CD4-positive, alpha-beta T cell treated with Interferon alpha-2 for 1 hour (primary cell): ENCODE measurements at places on chromosomes 7 and 10.
A peak's percentile ranks its signal among the peaks of the same experiment; 100 is the strongest.

- no peak for DNase-seq
These were observed 211.1 kb upstream of the TCF7L2 start for GRCh38 chr10:112738606-112739591.

GRCh38 chr7:39083781-39084180 is 106.1 kb downstream of the POU6F2 start:
- DNase-seq: no peak

GRCh38 chr10:92695679-92696605 is 6.2 kb downstream of the HHEX start:
- no peak for DNase-seq

- peak; percentile 43 for DNase-seq
These were observed 59.1 kb upstream of the SMNDC1 start for GRCh38 chr10:110363572-110364411.

GRCh38 chr7:120274482-120274881 is 1.5 kb downstream of the KCND2 start:
- DNase-seq: no peak

GRCh38 chr10:110680273-110681020 is 36.3 kb downstream of the RBM20 start:
- DNase-seq: no peak

- DNase-seq: no peak
These were observed 265.3 kb upstream of the LRGUK start for GRCh38 chr7:133861876-133862275.

- DNase-seq: no peak
These were observed 556.9 kb downstream of the DNAJB9 start for GRCh38 chr7:109126404-109127050.

DNA sequence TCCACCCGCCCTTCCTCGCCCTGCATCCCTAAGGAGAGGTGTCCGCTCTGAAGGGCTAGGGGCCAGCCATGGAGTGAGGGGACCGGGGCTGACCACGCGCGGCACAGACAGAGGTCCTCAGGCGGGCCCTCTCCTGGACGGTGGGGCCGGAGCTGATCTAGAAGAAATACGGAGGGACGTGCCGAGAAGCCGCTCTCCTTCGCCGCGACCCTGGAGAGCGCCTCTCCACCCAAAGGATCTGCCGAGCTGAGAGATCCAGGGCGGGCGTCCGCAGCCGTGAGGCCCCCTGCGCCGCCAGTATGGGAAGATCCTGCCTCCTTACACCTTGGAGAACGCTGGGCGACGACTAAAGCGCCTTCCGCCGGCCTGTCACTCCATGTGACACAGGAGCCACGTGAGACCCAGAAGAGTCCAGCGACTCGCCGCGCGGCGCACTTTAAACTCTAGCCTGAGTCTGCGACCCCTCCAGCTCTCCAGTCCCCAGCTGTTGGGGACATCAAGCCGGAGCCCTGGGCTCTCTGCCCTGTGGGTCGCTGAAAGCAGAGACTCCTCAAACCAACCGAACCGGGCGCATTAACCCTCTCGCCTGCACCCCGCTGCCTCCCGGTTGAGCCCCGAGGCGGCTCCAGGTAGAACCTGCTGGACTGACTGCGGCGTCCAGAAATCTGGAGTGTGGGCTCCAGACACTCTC is 1.5 kb upstream of the SFMBT2 start:
- DNase-seq: no peak

GRCh38 chr10:35079763-35080162 is 10.4 kb downstream of the CUL2 start:
- no peak for DNase-seq

DNA sequence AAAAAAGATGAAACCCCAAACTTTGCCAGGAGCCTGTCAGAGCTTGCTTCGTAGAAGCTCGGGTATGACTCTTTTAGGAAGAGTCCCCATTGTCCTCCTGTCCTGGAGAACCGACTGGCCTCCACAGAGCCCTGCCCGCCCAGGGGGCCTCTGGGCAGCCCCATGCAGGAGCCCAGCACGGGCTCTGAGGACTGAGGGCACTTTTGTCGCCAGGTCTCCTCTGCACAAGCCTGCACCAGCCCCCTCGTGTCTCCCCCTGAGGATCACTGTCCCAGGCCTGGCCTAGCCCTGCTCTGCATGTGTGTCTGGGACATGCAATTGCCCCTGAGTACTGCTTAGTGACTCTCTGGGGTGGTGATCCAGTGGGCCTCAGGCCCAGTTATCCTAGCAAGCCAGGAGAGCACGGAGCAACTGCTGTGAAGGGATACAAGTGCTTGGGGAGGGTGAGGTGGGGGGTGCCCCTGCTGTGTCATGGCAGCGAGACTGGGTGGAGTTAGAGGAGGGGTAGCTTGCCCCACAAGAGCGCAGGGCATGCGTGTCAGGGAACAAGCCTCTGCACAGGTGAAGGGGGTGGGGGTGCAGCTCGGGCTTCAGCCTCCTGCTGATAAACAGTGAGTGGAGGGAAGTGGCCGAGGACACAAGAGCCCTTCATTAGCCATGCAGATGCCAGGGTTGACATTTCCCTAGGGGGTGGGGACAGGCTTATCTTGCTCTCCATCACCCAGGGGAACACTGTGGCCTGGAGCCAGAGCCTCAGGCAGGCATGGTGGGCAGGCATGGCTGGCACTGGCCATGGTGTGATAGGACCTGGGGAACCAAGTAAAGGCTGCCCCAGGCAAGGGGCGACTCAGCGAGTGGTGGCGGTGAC is 143.4 kb downstream of the C10orf105 start:
- no peak for DNase-seq

DNA sequence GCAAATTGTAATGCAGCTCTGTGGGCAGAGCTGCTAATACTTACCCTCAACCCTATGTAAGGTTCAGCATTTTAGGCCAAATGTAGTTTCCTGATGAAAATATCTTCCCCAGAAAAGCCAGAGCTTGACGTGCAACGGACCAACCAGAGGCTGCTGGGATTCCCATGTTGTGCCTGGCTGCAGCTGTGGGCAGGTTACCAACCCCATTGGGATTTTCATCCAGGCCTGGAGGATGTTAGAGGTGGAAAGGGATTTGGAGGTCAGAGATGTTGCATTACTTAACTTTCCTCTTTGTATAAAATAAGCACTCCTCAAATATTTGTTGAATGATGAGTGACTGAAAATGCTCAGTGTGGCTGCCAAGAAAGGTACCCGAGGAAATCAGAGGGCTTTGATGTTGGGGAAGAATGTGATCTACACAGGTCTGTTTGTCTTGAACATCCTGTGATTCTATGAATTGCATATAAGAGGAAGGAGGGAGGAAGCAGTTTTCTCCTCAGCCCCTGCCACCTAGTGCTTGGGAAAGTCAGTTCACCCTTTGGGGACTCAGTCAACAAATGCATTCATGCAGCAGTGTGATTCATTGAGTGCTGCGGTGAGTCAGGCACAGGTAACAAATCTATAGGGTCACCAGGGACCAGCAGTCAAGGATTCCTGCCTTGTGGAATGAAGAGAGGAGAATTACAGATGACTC is 487.2 kb downstream of the RPS24 start:
- DNase-seq: no peak

- DNase-seq: no peak
These were observed 219.3 kb downstream of the WDR11 start for GRCh38 chr10:121070275-121071070.

DNA sequence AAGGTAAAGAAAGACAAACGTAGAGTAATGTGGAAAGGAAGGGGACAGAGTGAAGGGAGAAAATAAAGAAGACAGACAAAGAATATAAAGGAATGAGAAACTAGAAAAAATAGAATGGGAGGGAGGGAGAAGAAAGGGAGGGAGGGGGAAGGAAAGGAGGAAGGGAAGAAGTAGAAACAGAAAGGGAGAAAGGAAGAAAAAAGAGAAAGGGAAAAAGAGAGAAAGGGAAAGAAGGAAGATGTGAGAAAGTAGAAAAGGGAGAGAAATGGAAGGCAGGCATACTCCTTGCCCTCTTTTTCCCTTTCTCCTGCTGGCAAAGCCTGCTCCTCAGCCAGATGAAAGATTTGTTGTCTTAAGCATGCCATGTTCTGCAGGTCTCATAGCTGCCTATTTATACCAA is 1137.8 kb upstream of the C7orf33 start:
- DNase-seq: no peak

GRCh38 chr7:106736508-106737201 is 75.7 kb upstream of the CCDC71L start:
- DNase-seq: peak; percentile 59

- no peak for DNase-seq
These were observed 185.2 kb upstream of the DGKB start for GRCh38 chr7:15087771-15088170.

- DNase-seq: no peak
These were observed 744 bp upstream of the EBF3 start for GRCh38 chr10:129964611-129965424.

DNA sequence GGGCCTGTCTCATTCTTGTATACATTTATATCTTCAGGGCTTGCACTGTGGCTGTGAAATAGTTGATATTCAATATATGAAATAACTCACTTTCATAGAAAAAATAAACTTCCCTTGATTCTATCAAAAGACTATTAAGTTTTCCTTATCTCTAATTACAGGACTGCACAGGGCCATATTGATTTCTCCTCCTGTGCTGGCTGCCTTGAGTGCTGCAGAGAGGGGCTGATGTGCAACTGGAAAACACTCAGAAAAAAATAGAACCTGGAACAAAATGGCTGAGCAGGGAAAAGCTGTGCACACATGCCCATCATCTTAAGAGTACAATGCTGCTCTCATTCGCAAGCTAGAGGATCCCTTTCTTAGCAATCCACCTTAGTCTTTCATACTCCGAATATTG is 5.9 kb upstream of the HDAC9 start:
- DNase-seq: no peak

DNA sequence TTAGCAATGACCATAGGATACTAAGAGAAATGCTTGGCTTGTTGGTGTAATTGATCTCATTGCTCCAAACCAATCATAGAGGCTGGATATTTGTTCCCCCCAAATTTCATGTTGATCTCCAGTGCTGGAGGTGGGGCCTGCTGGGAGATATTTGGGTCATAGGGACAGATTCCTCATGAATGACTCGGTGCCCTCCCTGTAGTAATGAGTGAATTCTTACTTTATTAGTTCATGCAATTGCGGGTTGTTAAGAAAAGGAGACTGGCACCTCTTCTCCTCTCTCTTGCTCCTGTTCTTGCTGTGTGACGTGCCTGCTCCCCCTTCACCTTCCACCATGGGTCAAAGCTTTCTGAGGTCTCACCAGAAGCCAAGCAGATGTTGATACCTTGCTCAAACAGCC is 630.1 kb downstream of the CALN1 start:
- no peak for DNase-seq

GRCh38 chr7:117347962-117348672 is 25.3 kb upstream of the WNT2 start:
- no peak for DNase-seq

GRCh38 chr10:79070081-79070605 is 1.4 kb downstream of the ZMIZ1 start:
- DNase-seq: no peak

DNA sequence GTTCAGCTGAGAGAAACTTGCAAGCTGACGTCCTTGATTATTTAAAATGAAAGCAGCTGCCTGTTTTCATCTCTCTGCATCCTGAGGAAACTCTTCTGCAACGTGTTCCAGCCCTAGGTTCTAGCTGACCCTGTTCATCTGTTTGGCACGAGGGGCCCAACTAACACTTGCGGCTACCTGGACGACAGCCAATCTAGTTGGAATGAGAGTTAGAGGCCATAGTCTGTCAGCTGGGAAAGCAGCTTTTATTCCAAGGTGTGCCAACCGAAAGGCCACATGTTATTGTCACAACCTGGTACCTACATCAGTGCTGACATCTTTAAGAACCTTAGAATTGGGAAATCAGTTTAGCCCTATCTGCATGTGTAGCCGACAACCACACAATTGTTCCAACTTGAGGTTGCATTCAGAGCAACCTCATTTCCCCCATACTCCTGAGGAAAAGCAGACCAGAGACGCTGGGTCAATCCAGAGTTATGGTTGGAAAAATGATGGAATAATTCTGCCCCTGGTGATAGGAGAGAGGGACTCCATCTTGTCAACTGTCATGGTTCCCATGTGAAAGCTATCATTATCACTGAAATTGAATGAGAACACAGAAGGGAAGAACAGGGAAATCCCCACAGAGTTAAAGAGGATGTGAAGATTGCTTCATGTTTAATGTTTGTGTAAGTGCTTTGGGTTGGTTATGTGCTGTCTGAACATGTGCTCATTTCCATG is 121.6 kb downstream of the EGFR start:
- DNase-seq: no peak

DNA sequence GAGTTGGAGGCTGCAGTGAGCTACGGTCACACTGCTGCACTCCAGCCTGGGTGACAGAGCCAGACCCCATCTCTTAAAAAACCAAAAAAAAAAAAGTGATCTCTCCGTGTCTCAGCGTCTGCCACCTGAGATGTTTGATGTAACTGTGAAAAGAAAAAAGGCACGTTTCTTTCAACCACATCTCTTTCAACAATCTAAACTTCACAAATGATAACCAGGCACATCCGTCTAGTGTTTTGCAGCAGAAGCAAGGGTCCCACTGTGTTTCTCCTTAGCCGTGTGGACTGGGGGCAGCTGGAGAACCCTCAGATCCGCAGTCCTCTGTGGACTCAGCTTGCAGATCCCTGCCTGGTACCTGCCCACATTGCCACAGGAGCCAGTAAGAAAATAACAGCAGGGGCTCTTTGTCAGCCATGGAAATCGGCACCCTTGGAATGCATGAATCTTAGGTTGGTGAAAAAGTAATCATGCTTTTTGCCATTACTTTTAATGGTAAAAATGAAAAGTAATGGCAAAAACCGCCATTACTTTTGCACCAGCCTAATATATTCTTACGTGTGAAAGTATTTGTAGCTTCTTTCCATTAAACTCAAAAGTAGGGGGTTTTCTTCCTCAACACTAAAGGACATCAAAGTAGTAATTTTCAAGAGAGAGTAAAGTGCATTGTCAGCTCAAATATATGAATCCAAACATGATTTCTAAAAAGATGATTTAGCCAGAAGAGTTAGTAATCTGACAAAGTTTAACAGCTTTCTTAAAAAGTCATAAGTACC is 276.5 kb downstream of the CCDC3 start:
- no peak for DNase-seq

DNA sequence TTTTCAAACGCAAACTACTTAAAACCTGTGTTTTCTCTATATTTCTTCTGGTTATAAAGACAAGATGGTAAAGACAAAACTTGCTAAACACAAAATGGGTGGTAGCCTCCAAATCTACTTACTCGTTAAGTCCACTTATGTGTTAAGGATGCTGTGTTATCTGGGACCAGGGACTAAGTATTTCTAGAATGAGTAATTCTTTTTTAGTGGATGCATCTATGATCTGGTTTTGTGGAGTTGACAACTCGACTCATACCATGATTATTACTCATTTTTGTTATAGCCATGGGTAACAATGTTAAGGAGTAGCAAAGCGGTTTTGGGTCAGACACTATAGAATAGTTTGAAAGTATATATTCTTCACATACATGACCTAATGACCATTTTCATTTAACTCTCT is 239.5 kb upstream of the FOXP2 start:
- DNase-seq: no peak

- no peak for DNase-seq
These were observed 163.2 kb downstream of the JAZF1 start for GRCh38 chr7:28017372-28017771.

GRCh38 chr10:55410415-55410885 is 609.4 kb upstream of the PCDH15 start:
- DNase-seq: no peak
